RWPE1 (cell line): ENCODE measurements at places on chromosomes 11 and 22.

DNA sequence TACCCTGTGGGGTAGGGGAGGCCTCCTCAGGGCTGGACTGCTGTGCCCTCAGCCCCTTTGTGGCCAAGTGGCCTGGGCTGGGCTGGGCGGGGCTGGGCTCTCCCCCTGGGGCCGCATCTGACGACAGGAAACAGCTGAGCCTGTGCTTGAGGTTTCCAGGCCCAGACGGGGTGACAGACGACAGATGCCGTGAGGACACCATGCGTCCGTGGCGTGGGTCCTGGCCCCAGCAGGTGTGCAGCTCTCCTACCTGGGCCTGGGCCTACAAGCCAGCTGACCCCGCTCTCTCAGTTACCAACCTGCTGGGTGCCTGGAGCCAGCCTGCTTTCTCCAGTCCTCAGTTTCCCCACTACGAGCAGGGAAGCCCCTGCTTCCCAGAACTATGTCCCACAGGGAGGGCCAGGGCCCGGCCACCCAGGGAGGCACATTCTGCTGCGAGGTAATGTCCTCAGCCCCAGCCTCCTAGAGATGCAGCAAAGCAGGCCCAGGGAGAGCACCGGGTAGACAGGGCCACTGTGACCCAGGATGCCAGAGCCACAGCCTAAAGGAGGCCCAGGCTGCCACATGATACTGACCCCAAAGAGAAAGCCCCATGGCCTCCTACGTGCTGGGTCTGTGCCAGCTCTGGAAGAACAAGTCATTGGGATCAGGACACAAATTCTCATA, 181.3 kb downstream of the IGLL1 start:
- no peak for DNase-seq

GRCh38 chr22:20574920-20575353, 67.5 kb downstream of the MED15 start:
- DNase-seq, result no peak

DNA sequence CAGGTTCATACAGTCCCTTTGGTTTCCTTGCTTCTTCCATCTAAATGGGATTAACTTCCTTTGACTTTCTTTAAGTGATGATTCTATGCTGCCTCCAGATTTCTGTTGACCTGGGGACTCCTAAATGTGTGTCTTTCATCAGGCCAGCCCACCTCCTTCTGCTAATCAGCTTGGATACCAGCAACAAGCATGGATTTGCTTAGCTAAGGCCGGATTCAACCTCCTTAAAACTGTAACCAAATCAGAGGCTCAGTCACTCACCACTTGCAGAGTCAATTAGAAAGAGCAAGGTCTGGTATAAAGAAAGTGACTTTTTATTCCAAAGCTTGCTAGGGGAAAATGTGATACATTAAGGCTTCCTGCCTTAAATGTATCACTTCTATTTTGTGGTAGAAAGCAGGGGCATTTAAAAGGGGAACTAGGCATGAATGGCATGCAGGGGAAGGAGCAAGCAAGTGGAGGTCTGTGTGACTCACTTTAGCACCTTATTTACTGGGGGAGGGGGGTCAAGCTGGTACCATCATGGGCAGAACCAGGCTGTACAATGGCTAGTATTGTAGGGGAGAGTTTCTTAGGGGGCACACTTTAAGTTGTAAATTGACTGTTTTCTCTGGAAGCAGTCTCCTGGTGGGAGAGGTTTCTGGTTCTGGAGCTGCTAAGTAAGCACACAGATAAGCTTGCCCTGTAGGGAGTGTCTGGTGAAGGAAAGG, 239.0 kb upstream of the PDGFD start:
- DNase-seq, result no peak

DNA sequence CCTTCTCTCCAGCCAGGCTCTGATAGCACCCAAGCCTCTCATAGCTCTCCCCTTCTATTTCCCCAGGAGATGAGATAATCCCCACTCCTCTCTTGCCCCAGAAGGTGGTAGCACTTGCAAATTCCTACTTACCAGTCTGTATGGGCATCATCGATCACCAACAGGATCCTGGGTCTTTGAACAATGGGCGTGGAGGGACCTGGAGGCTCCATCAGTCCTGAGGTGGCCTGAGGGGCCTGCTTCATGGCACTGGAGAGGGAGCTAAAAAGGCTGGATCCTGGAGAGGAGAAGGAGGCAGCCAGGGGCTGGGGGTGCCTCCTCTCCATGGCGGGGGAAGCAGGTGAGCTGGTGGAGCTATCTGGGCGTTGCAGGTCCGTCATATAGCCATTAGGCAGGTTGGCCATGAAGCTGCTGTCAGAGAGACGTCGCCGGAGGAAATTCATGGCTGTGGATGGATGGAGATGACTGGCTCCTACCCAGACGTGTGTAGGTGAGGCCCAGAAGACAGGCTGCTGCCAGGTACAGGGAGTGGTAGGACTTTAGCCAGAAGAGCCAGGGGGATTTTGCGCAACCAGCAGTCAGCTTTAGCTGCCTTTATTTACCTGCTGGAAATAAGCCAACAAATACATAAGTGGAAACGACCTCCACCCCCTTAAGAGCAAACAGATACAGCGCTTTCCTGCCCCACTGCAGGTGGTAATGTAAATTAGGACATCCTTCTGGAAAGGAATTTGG, 51.8 kb downstream of the SYN3 start:
- DNase-seq, result no peak

GRCh38 chr11:24516638-24517037, 19.8 kb downstream of the LUZP2 start:
- no peak for DNase-seq

- DNase-seq, result no peak
Measured at GRCh38 chr11:134517115-134517514, 105.1 kb upstream of the B3GAT1 start.
